Myocyte (in vitro differentiated cells): ENCODE measurements at places on chromosomes 1 and 21. TPM values are rescaled to one million over a fixed set of nuclear protein-coding genes. Genes with fewer than 3 reads are reported as not detected.

GRCh38 chr1:247407180-247407616 is 8.8 kb upstream of the NLRP3 start:
- no peak for DNase-seq

DNA sequence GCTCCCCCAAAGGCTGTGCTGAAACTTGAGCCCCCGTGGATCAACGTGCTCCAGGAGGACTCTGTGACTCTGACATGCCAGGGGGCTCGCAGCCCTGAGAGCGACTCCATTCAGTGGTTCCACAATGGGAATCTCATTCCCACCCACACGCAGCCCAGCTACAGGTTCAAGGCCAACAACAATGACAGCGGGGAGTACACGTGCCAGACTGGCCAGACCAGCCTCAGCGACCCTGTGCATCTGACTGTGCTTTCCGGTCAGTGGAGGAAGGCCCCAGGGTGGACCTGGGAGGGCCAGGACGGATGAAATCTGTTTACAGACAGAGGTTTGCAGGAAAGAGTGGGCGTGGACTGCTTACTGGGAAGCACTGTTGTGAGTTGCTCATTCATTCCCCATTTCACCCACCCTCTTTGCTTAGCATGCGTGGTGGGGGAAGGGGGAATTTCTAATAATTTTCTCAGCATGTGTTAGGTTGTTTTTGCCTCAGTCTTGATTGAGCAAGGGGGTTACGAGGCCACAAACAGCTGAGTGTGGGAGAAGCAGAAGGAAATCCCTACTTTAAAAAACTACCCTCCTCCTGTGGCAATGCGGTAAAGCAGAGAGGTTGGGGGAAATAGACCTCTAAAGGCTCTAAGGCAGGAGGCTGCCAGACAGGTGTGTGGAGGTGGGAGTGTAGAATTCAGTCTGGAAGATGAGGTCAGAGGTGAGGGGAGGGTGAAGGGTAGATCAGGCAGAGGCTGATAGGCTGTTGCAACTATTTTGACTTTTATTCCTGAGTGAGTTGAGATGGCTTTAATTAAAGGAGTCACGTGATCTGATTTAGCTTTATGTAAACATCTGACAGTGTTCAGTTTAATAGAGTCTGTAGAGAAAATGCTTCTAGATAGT is 1.3 kb downstream of the FCGR2A start:
- no peak for DNase-seq

DNA sequence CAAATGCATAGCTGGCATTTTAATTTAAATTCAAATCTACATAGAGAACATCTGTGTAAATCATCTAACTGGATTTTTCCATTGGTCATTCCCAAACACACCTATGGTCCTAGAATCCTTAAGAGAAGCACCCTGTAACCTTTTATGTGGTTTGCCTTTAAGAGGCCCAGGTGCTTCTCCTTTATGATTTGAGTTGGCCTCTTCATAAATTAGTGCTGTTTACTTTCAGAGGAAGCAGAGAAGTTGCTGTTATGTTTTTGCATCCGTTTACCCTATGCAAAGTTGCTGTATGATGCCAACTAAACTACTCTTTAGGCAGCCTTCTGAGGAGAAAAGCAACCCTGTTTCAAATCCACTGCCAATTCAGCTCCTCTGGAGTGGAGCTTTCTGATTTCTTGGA is 193.8 kb downstream of the HS2ST1 start:
- DNase-seq = no peak

The AIM2 gene
- total RNA-seq = not detected in 2 replicates
